HFF-Myc (cell line): ENCODE measurements at places on chromosomes 7 and 10.

DNA sequence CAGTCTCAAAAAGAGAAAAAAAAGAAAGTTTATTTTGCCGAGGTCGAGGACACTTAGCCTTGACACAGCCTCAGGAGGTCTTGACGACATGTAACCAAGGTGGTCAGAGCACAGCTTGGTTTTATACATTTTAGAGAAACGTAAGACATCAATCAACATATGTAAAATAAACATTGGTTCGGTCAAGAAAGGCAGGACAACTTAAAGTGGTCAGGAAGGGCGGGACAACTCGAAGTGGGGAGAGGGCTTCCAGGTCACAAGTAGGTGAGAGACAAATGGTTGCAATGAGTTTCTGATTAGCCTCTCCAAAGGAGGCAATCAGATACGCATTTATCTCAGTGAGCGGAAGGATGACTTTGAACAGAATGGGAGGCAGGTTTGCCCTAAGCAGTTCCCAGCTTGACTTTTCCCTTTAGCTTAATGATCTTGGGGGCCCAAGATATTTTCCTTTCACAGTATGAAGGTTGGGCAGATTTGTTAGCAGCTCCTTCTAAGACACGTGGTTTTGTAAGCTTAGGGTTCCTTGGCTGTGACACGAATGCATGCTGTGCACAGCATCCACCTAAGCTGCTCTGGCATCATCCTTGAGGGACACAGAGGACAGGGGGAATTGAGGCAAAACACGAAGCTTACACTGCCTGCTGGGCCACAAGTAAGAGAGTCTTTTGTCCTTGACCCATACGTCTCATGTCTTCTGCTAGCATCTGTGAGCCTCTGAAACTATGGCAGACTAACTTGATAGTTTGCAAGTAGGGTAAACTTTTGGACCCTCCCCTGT, 3.3 kb upstream of the VDAC2 start:
- no peak for DNase-seq

GRCh38 chr7:95793658-95794057, 21.3 kb downstream of the DYNC1I1 start:
- DNase-seq, result no peak

DNA sequence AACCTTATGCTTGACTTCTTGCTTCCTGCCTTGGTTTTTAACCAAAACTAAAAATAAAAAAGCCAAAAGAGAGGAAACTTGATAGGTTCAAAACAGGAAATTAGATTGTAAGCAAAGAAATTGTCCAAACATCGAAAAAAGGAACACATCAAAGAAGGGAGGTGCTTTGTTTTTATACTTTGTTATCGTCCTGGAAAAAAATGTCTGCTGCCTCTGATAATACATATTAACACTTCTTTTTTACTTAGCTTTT, 286.6 kb upstream of the C7orf33 start:
- no peak for DNase-seq

GRCh38 chr7:152459724-152460251, 24.0 kb upstream of the KMT2C start:
- peak; percentile 19 for DNase-seq

- peak; percentile 7 for DNase-seq
Observed at GRCh38 chr7:148262721-148263229, 327.8 kb upstream of the C7orf33 start.

DNA sequence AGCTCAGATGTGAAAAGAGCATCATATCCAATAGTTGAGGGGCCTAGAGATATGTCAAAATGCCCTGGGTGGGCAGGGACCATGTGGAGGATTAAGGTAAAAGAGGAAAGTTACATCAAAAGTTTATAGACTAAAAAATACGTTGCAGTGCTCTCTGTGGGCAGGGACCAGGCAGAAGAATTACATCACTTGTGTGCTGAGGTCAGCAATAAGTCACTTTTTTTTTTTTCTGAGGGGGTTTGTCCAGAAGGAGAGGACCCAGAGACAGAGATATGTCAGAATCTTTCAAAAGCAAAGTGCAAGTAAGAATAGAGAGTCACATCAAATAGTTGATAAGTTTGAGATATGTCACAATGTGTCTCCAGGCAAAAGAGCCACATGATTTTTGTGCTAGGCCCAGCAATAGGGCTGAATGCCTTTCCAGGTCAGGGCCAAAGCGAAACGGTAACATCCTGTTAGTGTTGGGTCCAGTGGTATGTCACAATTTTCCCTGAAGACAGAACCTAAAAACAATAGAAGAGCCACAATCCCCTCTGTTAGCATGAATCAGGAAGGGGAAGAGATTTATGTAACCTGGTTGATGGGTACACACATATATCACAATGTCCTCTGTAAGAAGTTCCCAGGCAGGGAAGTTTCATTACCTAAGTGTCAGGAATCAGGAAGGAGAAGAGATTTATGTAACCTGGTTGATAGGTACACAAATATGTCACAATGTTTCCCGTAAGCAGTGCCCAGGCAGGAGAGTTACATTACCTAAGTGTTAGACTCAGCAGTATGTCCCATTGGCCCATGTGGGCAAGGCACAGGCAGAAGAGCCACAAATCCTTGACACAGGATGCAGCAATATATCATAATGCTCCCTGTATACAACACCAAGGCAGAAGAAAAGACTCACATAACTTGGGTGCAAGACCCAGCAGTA, 28.1 kb upstream of the ZNF107 start:
- no peak for DNase-seq

GRCh38 chr10:107280293-107280692, 115.8 kb upstream of the SORCS1 start:
- no peak for DNase-seq

DNA sequence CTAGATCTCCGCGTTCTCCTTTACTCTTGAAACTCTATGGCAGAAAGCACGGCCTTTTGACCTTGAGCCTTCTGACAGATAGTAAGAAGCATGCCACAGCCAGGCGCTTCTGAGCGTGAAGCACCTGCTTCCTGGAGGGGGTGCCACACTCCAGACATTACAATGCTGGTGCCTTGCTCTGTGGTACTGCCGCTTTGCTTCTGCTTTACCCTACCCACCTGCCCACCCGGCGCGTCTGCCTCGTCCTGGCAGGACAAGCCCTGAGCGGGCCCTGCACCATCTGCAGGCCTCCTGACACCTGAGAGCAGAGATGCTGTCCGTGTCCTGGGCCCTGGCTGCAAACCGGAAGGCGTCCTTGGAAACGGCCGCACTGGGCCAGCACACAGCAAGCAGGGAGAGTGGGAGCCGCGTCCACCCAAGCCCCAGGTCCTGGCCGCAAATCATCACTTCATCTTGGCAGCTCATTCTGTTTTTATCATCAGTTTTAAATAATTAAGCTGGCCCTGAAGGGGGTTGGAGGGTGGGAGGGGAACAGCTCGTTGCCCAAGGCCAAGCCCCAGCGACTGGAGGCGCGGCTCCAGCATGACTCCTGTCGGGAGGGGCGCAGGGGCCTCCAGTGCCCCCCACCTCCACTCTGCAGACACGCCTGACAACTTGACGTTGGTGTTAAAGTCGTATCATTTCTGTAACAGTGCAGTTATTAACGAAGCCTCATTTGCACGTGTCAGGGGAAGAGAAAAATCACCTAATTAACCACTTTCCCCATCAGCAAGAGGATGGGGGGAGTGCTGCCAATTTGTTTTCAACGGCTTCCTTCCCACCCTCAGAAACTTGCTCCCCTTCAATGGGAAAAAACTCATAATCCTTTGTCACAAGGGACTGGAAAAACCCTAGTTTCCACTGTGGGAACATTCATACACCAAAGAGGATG, 132.2 kb downstream of the MAD1L1 start:
- no peak for DNase-seq

DNA sequence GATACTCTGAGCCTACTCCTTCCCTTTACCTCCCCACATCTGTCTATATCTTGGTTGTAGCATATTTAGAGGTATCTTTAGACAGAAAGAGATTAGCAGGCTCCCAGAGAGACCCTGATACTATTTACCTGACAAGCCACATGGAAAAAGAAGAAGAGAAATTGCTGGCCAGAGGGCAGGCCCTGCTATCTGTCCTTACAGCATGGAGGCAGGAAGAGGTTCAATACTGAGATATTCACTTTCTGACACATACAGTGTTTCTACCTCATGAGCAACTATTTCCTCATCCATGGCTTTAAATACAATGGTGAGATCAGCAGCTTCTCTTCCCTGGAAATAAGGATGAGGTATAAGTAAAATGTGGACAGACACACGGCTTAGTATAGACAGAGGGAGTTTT, 33.9 kb upstream of the TSPAN13 start:
- no peak for DNase-seq

DNA sequence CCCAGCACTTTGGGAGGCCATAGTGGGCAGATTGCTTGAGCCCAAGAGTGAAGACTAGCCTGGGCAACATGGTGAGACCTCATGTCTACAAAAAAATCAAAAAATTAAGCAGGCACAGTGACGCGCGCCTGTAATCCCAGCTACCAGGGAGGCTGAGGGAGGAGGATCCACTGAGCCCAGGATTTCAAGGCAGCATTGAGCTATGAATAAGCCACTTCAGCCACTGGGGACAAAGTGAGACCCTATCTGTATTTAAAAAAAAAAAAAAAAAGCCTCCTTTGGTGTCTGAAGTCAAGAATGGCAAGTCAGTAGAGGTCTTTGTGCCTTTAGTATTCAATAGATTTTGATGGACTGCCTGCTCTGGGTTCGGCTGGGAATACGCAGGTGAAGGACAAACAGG, 85.7 kb downstream of the RALA start:
- no peak for DNase-seq

- no peak for DNase-seq
Observed at GRCh38 chr10:43782814-43783213, 134.1 kb upstream of the ZNF32 start.

GRCh38 chr10:62813453-62813852, 2.7 kb downstream of the EGR2 start:
- no peak for DNase-seq

DNA sequence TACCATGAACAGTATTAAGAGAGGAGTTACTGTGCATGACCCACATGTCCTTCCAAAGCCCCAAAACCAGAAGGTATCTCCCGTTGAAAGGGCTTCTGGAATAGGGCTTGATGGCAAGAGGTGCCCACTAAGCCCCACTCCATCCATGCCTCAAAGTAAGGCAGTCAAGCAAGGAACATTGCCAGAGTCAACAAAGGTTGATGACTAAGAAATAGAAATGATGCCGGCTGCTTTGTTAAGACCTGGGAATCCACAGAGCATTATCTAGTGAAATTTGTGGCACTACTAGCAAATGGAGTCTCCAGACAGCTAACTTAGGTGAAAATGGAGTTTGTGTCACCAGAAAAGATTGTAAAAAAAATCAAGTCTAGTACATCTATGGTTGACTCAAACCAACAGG, 6.2 kb downstream of the SFR1 start:
- no peak for DNase-seq

- DNase-seq, result no peak
Observed at GRCh38 chr7:518630-519483, 789 bp downstream of the PDGFA start.

DNA sequence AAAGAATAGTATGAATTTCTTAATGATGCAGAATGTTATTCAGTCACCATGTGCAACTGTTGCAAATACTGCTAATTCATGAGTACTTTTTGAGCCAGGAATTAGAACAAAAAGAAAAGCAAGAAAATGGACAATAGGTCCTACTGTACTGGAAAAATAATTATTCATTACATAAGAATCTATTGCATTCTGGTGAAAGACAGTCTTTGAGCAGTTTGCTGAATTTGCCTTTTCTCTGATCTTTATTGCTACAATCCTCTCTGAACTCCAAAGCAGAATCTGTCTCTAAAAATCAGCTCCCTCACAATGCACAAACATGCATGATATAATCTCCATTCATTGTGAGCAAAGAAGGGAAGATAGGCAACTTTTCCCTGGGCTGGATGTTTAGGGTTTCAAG, 12.8 kb downstream of the IFIT2 start:
- DNase-seq, result no peak

GRCh38 chr10:63120554-63120953, 12.6 kb upstream of the NRBF2 start:
- peak; percentile 61 for DNase-seq

DNA sequence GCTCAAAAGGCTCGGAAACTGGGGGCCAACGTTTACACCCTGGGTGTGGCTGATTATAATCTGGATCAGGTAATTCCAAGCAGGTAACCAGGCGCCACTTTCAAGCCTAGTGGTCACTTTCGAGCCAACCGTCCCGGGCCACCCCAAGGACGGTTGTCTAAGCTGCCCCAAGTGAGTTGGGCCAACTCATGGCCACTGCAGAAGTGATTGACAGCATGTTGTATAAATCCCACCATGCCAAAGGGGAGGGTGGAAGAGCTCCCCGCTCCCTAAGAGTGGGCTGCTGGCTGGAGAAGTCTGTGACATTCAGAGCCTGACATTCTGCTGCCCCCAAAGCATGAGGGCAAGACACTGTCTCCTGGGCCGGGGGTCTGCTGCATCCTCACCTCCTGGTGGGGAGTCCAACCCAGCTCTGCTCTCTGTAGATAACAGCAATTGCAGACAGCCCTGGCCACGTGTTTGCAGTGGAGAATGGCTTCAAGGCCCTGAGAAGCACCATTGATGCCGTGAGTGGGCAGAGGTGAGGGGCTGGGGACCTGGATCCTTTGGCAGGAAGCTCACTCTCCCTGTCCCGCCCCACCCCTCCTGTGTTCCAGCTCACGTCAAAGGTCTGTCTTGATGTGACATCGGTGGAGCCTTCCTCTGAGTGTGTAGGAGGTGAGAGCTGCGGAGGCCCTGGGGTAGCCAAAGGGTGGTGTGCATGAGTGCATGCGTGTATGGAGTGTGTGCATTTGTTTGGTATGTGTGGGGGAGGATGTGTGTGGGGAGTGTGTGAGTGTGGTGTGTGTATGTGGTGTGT, 10.8 kb downstream of the ANTXRL start:
- no peak for DNase-seq

DNA sequence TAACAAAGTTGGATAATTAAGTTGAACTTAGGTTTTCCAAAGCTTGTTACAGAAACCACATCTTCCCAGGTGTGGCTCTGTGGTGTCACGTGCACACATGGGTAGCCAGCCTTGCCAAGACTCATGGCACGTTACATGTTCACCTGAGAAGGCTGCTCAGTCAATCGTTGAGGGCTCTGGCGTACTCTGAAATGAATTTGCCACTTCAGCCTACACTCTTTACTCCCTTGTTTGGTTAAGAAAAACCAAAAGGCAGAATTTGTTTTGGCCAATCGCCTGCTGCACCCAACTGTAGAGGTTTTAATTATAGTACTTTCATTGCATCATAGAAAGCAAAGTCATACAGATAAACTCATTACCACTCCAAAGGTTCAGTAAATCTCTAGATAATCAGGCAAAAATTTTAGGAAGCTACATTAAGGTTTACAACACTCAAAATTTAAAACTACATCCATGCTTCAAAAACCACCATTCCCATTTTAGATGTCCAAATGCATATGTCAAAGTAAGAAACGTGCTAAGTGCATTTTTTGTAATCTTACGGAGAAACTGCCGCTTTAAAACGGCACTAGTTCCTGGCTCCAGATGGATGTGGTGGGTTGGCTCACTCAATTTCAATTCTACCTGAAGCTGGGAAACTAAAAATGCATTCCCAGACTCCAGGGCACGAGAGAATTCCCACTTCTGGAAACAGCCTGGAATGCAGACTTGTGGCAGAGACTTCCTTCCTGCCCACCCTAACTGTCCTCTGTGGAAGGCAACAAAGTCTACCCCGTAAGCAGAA, 88.4 kb downstream of the DIP2C start:
- DNase-seq, result no peak

- DNase-seq, result no peak
Observed at GRCh38 chr10:26855186-26855585, 5.6 kb downstream of the ABI1 start.

GRCh38 chr10:120825878-120826769, 25.0 kb upstream of the WDR11 start:
- no peak for DNase-seq

GRCh38 chr10:112141292-112141691, 42.3 kb downstream of the GPAM start:
- no peak for DNase-seq
